ENCODE measurements at places on chromosomes 2 and 18.

GRCh38 chr2:105789745-105790460, 45.2 kb downstream of the NCK2 start:
- DNase-seq: no peak

DNA sequence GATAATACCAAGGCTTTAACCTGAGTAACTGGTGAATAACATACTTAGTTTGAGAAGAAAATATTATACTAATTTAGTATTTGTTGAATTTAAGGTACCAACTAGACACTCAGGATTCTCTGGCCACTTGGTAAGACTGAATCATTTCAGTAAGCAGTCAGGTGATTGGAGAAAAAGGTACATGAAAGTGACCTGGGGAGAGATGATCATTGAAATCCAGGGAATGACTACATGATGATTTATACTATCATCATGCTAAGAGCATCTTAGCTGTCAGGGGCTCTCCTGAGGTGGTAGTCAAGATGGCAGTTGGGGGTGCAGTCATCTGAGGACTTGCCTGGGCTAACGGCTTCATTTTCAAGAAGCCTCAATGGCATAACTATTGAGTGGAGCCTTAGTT, 571.2 kb upstream of the ACVR2A start:
- DNase-seq: no peak

DNA sequence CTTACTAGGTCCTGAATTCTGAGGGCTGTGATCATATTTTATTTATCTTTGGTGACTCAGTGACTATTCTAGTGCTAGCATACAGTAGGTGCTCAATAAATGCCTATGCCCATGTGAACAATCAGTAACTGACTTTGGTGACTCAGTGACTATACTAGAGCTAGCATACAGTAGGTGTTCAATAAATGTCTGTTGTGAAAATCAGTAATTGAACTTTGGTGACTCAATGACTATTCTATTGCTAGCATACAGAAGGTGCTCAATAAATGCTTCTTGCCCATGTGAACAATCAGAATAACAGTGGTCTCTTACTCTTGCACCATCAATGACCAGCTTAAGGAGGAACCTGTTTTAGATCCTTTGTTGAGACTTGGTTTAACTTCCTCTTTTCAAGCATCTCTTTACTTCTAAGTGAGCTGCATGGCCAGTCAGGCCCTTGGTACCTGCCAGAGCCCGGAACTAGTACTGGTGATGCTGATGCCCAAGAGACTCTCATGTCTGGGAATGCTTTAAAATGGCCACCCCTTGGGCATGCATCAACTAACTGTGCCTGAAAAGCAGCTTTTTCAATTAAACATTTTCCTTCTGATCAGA, 214.9 kb upstream of the SPRED2 start:
- no peak for DNase-seq

GRCh38 chr2:71157124-71157793, 26.8 kb downstream of the MPHOSPH10 start:
- DNase-seq: peak; percentile 18

- DNase-seq: peak; percentile 26
Observed at GRCh38 chr2:128820452-128820851, 501.8 kb upstream of the HS6ST1 start.

GRCh38 chr2:130853391-130853790, 16.7 kb downstream of the ARHGEF4 start:
- DNase-seq: no peak

DNA sequence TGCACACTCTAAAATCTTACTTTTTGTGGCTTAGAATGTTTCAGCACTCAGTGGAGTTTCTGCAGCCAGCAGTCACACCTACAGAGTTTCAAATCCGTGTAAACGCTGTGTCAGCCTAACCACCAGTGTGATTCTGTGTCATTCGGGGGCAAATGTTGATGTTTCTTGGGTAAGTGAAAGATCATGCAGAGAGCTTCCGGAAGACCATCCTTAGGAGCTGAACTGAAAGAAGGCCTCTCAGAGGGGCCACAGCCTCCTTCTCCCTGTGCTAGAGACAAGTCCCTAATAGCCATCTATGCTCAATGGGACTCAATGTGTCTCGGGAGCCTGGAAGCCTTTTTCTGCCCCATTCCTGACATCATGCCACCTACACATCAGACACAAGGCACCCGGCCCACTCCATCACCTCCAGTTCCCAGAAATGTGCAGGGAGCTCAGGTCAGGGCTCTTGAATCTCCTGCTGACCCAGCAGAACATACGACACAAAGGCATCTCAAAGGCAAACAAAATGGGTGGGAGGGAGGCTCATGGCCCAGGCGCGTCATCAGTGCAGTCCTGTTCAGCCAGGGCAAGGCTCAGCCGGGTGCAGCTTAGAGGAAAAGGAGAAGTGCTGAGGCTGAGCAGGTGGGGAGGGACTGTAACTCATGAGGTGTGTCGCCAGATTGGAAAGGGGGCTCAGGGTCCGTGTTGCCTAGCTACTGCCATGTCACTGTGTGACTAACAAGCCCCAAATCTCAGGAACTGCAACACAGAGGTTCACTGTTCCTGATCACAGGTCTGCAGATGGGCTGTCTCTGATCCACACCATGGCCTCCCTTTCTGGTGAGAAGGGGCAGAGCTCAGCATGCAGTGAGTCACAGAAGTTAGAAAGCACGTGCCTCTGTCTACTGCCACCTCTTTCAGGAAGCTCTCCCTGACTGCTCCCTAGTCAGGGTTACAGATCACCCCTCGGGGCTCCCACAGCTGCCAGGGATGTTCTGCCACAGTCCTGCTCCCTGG, 82.0 kb downstream of the SMAD7 start:
- peak; percentile 25 for DNase-seq

DNA sequence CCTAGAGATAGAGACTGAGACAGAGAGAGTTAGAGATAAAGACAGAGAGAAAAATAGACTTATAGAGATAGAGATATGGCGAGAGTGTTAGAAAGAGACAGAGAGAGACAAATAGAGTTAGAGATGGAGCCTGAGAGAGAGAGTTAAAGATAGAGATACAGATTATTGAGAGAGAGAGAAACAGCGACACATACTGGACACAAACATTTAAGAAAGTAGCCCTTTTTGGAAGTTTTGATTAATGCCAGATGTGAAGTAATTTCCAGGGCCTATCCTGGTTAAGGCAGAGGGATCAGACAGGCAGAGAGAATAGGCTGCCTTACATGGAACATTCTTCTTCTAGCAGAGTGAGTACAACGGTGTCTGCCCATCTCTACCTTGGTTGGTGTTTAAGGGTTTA, 311.6 kb upstream of the CDH7 start:
- no peak for DNase-seq

- no peak for DNase-seq
Observed at GRCh38 chr2:149278872-149279264, 51.5 kb upstream of the LYPD6 start.

- DNase-seq: no peak
Observed at GRCh38 chr2:189076572-189076971, 102.4 kb downstream of the COL3A1 start.

DNA sequence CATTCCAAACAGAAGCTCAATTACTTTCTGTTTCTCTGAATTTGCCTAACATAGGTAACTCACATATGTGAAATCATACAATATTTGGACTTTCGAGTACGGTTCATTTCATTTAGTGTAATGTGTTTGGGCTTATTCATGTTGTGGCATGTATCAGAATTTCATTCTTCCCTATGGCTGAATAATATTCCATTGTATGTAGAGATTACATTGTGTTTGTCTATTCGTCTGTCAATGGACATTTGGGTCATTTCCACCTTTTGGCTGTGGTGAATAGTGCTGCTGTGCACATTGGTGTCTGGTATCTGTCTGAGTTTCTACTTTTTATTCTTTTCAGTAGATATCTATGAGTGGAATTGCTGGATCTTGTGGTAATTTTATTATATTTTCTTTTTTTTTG, 43.9 kb downstream of the LBH start:
- DNase-seq: no peak

DNA sequence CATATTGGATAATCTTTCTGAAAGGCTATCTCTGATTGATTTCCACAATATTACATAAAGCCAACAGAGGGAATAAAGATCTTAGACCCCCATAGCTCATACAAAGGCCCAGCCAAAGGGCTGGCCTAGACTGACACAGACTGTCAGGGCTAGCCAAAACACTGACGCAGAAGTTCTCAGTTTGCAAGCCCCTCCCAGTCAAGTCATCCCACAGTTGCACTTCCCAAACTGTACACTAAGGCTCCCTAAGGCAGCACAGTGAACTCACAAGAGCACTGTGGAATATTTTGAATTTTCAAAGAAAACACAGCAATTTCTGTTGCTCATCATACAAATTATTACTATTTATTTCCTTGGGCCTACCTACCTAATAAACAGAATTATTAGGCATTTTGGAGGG, 244.9 kb downstream of the SP3 start:
- DNase-seq: no peak

DNA sequence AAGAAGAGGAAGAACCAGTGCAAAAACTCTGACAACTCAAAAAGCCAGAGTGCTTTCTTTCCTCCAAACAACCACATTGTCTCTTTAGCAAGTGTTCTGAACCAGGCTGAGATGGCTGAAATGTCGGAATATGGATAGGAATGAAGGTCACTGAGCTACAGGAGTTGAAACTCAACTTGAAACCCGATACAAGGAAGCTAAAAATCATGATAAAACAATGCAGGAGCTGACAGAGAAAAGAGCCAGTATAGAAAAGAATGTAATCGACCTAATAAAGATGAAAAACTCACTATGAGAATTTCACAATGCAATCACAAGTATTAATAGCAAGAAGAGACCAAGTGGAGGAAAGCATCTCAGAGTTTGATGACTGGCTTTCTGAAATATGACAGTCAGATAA, 15.0 kb upstream of the EIF2AK3 start:
- no peak for DNase-seq

GRCh38 chr2:101698844-101699754, 1.6 kb downstream of the MAP4K4 start:
- DNase-seq: no peak

DNA sequence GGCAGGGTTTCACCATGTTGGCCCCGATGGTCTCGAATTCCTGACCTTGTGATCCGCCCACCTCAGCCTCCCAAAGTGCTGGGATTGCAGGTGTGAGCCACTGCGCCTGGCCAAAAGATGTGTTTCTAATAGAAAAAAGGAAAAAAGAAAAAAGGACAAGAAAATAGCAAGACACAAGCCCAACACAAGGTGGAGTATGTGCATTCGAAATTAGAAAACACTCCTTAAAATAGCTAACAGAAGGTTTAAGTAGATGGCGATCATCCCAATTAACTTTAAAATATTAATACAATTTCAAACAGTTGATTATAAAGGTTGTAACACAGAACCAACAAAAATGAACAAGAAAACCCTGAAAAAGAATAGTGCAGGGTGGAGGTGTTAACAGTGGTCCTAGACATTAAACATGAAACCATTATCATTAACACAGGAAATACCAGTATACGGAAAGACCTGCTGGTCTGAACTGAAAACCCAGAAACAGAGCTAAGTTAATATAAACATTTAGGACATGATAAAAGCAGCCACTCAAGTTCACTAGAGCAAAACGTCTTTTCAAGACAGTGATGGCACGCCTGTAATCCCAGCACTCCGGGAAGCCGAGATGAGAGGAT, 57.9 kb downstream of the HDLBP start:
- no peak for DNase-seq

Data from NCI-H1092 treated with DMSO at 0.1 percent for 48 hours (cell line).